ENCODE measurements at places on chromosomes 5 and 9.

GRCh38 chr5:180332051-180332517, 21.1 kb downstream of the GFPT2 start:
- no peak for DNase-seq

DNA sequence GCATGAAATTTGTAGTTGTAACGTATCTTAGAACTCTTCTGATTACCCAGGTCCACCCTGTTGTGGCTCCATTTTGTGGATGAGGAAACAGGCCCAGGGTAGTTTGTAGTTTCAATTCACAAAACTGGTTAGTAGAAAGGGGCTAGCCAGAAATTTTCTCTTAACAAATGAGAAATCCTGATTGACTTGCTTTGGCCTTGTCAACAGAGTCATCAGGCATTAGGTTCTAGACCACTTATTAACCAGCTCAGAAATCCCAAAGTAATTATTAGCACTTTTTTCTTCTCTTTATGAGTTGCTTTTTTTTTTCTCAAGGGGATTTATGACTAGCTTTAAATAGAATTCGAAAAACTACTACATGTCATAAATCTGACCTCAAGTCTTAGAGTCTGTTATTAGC, 160.2 kb downstream of the SH3GL2 start:
- no peak for DNase-seq

DNA sequence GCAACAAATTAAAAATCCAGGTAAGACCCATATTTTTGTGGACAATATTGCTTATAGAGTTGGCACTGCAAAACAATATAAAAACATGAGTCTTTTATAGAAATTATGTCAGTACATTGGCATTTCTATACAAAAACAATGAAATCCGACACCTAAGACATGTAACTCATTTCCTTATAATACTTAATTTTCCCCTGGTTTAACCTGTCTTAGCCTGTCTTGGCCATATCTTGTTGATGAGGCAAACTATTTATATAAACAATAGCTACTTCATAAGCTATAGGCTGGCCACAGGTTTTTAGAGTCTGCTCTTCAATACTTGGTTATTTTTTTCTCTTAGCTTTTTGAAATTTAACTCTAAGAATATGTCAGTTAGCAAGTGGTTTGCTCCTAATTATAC, 44.7 kb upstream of the IZUMO3 start:
- no peak for DNase-seq

- DNase-seq, result no peak
These were observed 115.7 kb upstream of the NR5A1 start for GRCh38 chr9:124622882-124623281.

GRCh38 chr5:101838435-101838834, 457.6 kb downstream of the SLCO4C1 start:
- no peak for DNase-seq

DNA sequence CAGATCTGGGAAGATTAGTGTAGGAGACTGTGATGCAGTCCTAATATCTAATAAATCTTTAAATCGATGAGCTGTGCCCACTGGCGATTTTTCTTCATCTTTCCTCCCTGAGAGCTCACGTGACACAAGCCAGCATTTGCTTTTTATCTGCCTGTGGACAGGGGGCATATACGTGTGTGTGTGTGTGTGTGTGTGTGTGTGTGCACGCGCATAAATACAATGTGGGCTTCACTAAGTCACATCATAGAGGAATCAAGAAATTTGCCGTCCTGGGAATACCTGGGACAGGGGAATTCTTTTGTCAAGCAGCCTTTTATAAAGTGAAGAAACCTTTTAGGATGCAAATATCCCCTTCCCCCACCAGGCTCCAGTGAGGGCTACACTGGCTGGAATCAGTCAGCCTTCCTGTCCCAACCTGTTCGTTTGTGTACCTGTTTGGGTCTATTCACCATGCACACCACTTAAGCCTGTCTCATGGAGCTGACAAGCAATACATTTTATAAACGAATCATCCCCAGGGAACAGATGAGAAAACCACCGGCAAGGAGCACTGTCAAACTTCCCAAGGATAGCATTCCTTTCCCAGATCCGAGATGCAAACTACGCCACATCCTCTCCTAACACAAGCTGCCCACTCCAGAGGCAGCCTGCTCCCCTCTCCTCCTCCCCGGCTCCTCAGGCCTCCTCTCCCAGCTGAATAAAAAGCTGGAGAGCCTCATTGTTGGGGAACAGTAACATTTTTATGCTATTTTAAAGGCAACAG, 2.7 kb downstream of the EPB41L4B start:
- no peak for DNase-seq

DNA sequence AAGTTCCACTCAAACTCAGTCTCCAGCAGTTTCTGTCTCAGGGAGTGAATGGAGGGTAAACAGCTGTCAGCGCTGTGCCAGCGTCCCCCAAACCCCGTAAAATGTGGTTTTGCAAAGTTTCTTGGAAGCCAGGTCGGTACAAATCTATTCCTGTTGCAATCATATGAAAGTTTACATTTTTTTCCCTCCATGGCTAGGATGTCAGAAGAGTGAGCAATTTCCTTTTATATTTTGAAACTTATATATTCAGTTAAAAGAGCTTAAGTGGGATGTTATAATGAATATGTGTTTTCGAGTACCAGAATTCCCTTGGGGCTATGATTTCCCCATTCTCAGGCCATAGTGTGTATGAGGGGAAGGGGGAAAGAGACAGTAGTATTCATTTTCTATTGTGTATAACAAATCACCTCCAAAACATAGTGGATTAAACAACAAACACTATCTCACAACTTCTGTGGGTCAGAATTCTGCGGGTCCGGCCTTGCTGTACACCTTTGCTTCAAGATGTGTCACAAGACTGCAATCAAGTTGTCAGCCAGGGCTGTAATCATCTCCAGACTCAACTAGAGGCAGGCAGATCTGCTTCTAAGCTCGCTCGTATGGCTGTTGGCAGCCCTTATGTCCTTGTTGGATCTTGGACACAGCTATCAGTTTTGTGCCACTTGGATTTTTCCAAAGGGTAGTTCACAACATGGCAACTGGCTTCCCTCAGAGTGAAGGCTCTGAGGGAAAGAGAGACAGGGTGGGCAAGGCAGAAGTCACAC, 107.4 kb downstream of the SNX18 start:
- no peak for DNase-seq

- no peak for DNase-seq
These were observed 31.7 kb downstream of the MAPKAP1 start for GRCh38 chr9:125674981-125675973.

DNA sequence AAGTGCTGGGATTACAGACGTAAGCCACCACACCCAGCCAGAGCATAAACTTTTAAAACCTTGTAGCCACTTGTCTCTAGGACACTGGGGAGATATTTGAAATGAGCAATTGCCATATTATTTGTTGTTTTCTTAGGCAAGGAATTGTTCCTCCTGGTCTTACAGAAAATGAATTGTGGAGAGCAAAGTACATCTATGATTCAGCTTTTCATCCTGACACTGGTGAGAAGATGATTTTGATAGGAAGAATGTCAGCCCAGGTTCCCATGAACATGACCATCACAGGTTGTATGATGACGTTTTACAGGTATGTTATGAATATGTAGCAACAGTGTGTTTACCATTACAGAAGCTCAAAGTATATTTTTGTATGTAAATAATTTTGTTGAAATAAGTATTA, 30.5 kb downstream of the SFXN1 start:
- no peak for DNase-seq

GRCh38 chr9:114093031-114093471, 6.0 kb downstream of the KIF12 start:
- DNase-seq, result no peak
